Smooth muscle cell of trachea (primary cell): ENCODE measurements at places on chromosomes 6 and 20. TPM values are rescaled to one million over a fixed set of nuclear protein-coding genes. Genes with fewer than 3 reads are reported as not detected.

Gene MATN4
- 0.33 TPM in 1 of 2 replicates, not detected in the other for total RNA-seq

Gene PSMB8
- total RNA-seq, result 54.6 and 59.8 TPM in 2 replicates

Gene RMND1
- total RNA-seq, result 48.6 and 48.9 TPM in 2 replicates

Gene ZSCAN31
- 38.3 and 47.6 TPM in 2 replicates for total RNA-seq

Gene TSPYL1
- total RNA-seq, result 75.6 and 110 TPM in 2 replicates
